ENCODE measurements at places on chromosomes 5 and 9. TPM values are rescaled to one million over a fixed set of nuclear protein-coding genes. Genes with fewer than 3 reads are reported as not detected.

The FOXB2 gene
- not detected for total RNA-seq

The CBY3 gene
- total RNA-seq: not detected

The PCDHA13 gene
- not detected for total RNA-seq

The ERBIN gene
- 35.9 TPM for total RNA-seq

The CAPSL gene
- total RNA-seq: not detected

The BHMT gene
- total RNA-seq: not detected

The CEL gene
- total RNA-seq: 0.44 TPM

The IFNA21 gene
- total RNA-seq: not detected

The CCNO gene
- 0.16 TPM for total RNA-seq

The IGFBPL1 gene
- total RNA-seq: 0.25 TPM

The GRIA1 gene
- not detected for total RNA-seq

The CRB2 gene
- total RNA-seq: not detected

The AGPAT2 gene
- 33.7 TPM for total RNA-seq

The IQGAP2 gene
- 0.65 TPM for total RNA-seq

The SPATA31E1 gene
- total RNA-seq: not detected

The PCDHGA4 gene
- total RNA-seq: 1.3 TPM

The NCS1 gene
- total RNA-seq: 15.5 TPM

The PCDHGB7 gene
- 12.3 TPM for total RNA-seq

The CENPH gene
- 3.1 TPM for total RNA-seq

The AIF1L gene
- total RNA-seq: 17.4 TPM

The GDA gene
- total RNA-seq: not detected

The TXNDC8 gene
- not detected for total RNA-seq

The NTNG2 gene
- total RNA-seq: under 0.01 TPM

The SLC36A3 gene
- total RNA-seq: not detected

The DOCK8 gene
- total RNA-seq: 8.6 TPM

The CTSL gene
- 94.5 TPM for total RNA-seq

The LAMC3 gene
- 0.50 TPM for total RNA-seq

The SAP30L gene
- total RNA-seq: 25.1 TPM

The SLCO6A1 gene
- not detected for total RNA-seq

The CYSRT1 gene
- total RNA-seq: 0.16 TPM

The GRK6 gene
- 30.5 TPM for total RNA-seq

The CFAP90 gene
- total RNA-seq: not detected

The DBH gene
- not detected for total RNA-seq

The TRAPPC13 gene
- total RNA-seq: 16.0 TPM

The CDX1 gene
- total RNA-seq: not detected

The RETREG1 gene
- total RNA-seq: 0.16 TPM

The SEMA5A gene
- 0.31 TPM for total RNA-seq

The PLEKHG4B gene
- not detected for total RNA-seq

The TAF11L10 gene
- total RNA-seq: not detected

The MRPL22 gene
- 15.9 TPM for total RNA-seq

The RXRA gene
- 11.3 TPM for total RNA-seq

The PKD2L2 gene
- total RNA-seq: not detected

The COL27A1 gene
- total RNA-seq: 2.6 TPM

The ATP10B gene
- under 0.01 TPM for total RNA-seq

The CDC20B gene
- not detected for total RNA-seq

The PFN3 gene
- not detected for total RNA-seq

The LIFR gene
- total RNA-seq: 50.7 TPM

The IFNA2 gene
- not detected for total RNA-seq

The CA9 gene
- not detected for total RNA-seq

The BSPRY gene
- not detected for total RNA-seq

The GRM6 gene
- total RNA-seq: not detected

The PCDHGA6 gene
- total RNA-seq: 1.5 TPM

The MYORG gene
- 3.9 TPM for total RNA-seq

The BTNL3 gene
- not detected for total RNA-seq

The OLFM1 gene
- total RNA-seq: 25.5 TPM

The APC gene
- 33.0 TPM for total RNA-seq

The ZNF462 gene
- 6.8 TPM for total RNA-seq

Measured in bladder microvascular endothelial cell (primary cell).